ENCODE measurements at places on chromosomes 16 and 17. TPM values are rescaled to one million over a fixed set of nuclear protein-coding genes. Genes with fewer than 3 reads are reported as not detected.
A peak's percentile ranks its signal among the peaks of the same experiment; 100 is the strongest.

GRCh38 chr17:75565066-75565465 lies 22.5 kb upstream of the MYO15B start:
- peaks cover 18% of the 10 kb centered on the region for H3K4me1 ChIP-seq
- no peak overlapping the region for H3K27ac ChIP-seq
- no peaks in the 10 kb centered on the region for H3K27me3 ChIP-seq

- H3K4me3 ChIP-seq: peak overlapping the region; percentile 97
- H3K27me3 ChIP-seq: no peaks in the 10 kb centered on the region
- H3K36me3 ChIP-seq: peaks cover 15% of the 10 kb centered on the region
- peak overlapping the region; percentile 99 for H3K27ac ChIP-seq
- DNase-seq: peak; percentile 58
- H3K4me1 ChIP-seq: peaks cover 21% of the 10 kb centered on the region
Observed at GRCh38 chr17:76725580-76726230, 701 bp downstream of the JMJD6 start.

- peaks cover 7% of the 10 kb centered on the region for H3K27me3 ChIP-seq
- H3K27ac ChIP-seq: peak overlapping the region; percentile 39
- DNase-seq: no peak
- H3K4me3 ChIP-seq: peak overlapping the region; percentile 47
- H3K36me3 ChIP-seq: peaks cover 3% of the 10 kb centered on the region
Observed at GRCh38 chr16:23694644-23695373, 16.1 kb downstream of the PLK1 start.

The INO80E gene
- 8.7 TPM for polyA plus RNA-seq

GRCh38 chr16:83019963-83020362 lies 393.2 kb downstream of the CDH13 start:
- no peaks in the 10 kb centered on the region for H3K4me1 ChIP-seq
- DNase-seq: no peak
- no peak overlapping the region for H3K4me3 ChIP-seq

DNA sequence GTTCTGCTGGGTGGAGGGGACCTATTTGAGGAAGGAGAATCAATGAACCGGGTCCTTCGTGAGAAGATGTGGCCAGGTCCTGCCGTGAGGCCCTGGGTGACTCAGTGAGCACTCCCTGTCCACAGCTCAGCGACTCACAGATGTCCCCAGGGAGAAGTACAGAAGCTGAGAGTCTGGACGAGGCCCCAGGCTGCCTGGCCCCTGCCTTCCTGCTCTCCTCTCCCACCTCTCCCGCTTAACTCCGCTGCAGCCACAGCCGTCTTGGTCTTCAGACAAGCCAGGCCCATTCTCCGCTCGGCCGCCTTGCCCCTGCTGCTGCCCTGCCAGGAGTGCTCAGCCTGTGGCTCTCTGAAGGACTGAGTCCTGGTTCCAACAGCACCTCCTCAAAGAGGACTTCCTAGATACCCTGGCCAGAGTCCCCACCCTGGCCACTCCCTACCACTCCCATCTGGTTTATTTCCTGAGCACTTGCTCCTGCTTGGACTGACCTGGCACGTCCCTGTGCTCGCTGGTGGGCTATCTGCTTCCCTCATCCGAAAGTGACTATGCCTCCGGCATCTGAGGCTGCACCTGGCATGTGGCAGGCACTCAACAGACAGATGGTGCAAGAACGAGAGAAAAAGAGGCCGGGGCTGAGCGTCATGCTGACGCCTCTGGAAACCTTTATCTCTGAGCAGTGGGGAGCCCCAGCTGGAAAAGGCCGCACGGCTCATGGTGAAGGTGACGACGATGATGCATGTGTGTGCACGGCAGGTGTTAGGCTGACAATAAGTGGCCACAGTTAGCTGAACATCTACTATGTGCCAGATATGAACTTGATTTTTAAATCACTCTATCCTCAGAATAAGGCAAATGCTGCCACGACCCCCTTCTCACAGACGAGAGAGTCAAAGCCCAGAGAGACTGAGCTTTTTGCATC lies 9.2 kb upstream of the TNFRSF13B start:
- no peaks in the 10 kb centered on the region for H3K27me3 ChIP-seq
- peak overlapping the region; percentile 96 for H3K27ac ChIP-seq
- peaks cover 42% of the 10 kb centered on the region for H3K4me1 ChIP-seq
- peak; percentile 58 for DNase-seq

DNA sequence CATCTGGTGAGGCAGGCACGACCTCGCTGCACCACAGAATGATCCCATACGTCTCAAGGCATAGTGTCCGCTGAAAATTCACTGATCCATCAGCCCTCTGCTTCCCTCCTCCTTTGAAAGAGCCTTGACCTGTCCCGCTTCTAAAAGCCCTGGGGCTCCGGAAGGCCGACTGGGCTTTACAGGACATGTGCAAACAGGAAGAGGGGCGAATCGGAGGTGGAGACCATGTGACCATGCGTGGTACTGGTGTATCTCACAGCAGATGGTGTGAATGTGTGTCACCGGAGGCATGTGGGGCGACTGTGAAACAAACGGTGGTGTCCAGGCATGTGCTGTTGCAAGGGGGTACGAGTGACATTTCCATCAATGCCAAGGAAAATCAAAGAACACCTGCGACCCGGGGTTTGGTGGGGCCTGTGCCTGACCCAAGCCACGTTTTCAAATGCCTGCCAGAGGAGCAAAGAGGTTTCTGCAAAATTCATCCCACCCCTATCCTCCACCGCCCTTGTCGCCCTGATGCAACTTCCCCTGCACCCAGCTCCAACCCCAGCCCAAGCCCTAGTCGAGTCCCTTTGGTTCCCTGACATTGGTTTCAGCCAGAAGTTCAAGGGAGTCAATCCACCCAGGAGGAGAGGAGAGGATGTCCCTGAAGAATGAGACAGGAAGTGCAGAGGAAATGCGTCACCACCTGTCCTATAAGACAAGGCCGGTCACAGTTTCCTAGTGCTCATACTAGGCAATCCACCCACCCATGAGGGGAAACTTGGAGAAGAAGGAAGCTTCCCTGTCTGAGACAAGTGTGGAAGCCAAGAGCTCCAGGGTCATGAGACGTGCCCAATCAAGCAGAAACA lies 5.9 kb upstream of the KCNJ18 start:
- no peak for DNase-seq
- H3K27me3 ChIP-seq: peaks cover 4% of the 10 kb centered on the region
- no peak overlapping the region for H3K27ac ChIP-seq
- no peaks in the 10 kb centered on the region for H3K36me3 ChIP-seq

GRCh38 chr17:66542967-66543520 lies 240.6 kb downstream of the PRKCA start:
- H3K27me3 ChIP-seq: peaks cover 6% of the 10 kb centered on the region
- no peak for DNase-seq
- H3K4me1 ChIP-seq: no peaks in the 10 kb centered on the region
- no peak overlapping the region for H3K27ac ChIP-seq
- no peaks in the 10 kb centered on the region for H3K36me3 ChIP-seq

DNA sequence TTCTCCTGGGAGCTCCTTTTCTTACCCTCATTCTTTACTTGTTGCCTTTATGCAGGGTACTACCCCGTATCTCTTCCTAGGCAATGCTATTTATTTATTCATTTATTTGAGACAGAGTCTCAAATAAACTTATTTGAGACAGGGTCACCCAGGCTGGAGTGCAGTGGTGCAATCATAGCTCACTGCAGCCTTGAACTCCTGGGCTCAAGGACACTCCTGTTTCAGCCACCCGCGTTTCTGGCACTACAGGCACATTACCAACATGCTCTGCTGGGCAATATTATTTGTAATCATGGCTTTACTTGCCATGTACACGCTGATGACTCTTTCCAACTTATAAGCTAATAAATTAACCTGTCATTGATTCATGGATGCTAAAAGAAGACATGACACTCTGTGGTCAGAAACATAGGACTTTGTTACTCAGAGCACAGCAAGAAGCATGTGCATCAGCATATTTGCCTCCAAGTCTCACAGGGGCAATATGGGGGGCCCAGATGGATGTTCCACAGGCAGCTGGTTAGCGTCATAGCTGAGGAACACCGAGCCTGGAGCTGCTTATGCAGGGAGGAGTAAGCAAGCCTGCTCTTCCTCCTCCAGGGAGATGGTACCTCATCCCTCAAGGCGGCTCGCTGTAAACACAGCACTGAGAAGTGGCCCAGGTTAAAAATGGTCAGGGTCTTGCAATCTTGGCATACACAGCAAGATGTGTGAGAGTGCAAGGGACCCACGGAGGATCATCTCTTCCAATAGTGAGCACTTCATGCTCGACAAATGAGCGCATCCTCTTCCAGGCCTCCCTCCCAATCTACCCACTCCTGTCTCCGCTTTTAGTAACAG lies 4.2 kb upstream of the LRRC75A start:
- no peak for DNase-seq
- no peaks in the 10 kb centered on the region for H3K36me3 ChIP-seq
- no peak overlapping the region for H3K27ac ChIP-seq
- H3K4me3 ChIP-seq: no peak overlapping the region

The WFIKKN2 gene
- not detected for polyA plus RNA-seq

GRCh38 chr16:21203155-21203797 lies 8.1 kb downstream of the ZP2 start:
- no peak overlapping the region for H3K27ac ChIP-seq
- peaks cover 54% of the 10 kb centered on the region for H3K27me3 ChIP-seq
- H3K4me1 ChIP-seq: no peaks in the 10 kb centered on the region

The ARHGAP44 gene
- polyA plus RNA-seq: not detected

The PERCC1 gene
- not detected for polyA plus RNA-seq

GRCh38 chr16:87107201-87107600 lies 210.0 kb downstream of the C16orf95 start:
- H3K27me3 ChIP-seq: peaks cover 4% of the 10 kb centered on the region
- no peaks in the 10 kb centered on the region for H3K4me1 ChIP-seq
- DNase-seq: no peak
- no peak overlapping the region for H3K27ac ChIP-seq
- no peaks in the 10 kb centered on the region for H3K36me3 ChIP-seq
- H3K4me3 ChIP-seq: no peak overlapping the region

- H3K36me3 ChIP-seq: no peaks in the 10 kb centered on the region
- H3K4me1 ChIP-seq: peaks cover 5% of the 10 kb centered on the region
- DNase-seq: no peak
- H3K4me3 ChIP-seq: no peak overlapping the region
Observed at GRCh38 chr17:43723697-43724359, 34.8 kb downstream of the SOST start.

DNA sequence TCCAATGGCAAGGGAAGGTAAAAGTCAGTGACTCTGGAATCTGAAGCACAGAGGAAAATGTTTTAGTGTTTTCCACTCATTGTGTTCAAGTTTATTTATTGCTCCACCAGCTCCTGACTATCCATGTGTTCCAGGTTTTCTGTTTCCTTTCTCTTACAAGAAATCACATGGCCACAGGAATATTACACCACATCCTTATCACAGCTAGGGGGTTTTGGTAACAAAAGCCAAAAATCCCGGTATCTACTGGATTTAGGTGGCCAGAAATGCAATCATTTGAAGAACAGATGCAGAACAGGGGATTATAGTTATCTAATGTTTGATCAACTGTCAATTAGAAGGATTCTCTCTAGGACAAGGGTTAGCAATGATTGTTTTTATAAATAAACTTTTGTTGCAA lies 47.9 kb downstream of the STH start:
- DNase-seq: no peak
- peaks cover 9% of the 10 kb centered on the region for H3K4me1 ChIP-seq
- no peak overlapping the region for H3K4me3 ChIP-seq
- peaks cover 5% of the 10 kb centered on the region for H3K36me3 ChIP-seq
- no peak overlapping the region for H3K27ac ChIP-seq

DNA sequence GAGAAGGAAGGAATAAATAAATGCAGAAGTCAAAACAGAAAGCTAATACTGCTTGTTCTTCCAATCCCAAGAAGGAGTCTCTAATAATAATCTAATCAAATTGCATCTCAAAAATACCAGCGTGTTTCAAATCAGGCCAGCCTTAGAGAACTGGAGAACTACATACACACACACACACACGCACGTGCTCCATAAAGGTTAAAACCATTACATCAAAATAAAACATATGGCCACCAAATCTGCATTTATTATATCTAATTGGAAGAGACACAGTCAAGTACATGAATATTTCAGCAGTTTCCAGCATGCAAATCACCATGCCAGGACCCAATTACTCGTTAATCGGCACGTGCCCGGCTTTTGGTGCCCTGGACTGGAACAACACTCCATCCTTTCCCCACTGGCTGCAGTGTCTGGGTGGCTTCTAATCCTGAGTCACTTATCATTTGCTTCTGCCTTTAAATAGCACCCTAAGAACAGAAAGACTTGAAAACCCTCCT lies 20.4 kb upstream of the KDM8 start:
- H3K36me3 ChIP-seq: no peaks in the 10 kb centered on the region
- no peak overlapping the region for H3K27ac ChIP-seq
- no peak for DNase-seq
- no peaks in the 10 kb centered on the region for H3K27me3 ChIP-seq

GRCh38 chr17:8888704-8889302 lies 21.3 kb upstream of the PIK3R6 start:
- H3K27me3 ChIP-seq: no peaks in the 10 kb centered on the region
- no peak overlapping the region for H3K27ac ChIP-seq
- DNase-seq: no peak
- no peaks in the 10 kb centered on the region for H3K4me1 ChIP-seq
- H3K36me3 ChIP-seq: peaks cover 30% of the 10 kb centered on the region

- H3K27me3 ChIP-seq: no peaks in the 10 kb centered on the region
- H3K4me3 ChIP-seq: no peak overlapping the region
- no peak overlapping the region for H3K27ac ChIP-seq
Observed at GRCh38 chr17:53629188-53629587, 193.5 kb upstream of the KIF2B start.

The TBC1D16 gene
- polyA plus RNA-seq: 2.6 TPM

The SEZ6L2 gene
- not detected for polyA plus RNA-seq

The SOX8 gene
- not detected for polyA plus RNA-seq

The KRTAP17-1 gene
- polyA plus RNA-seq: not detected

The RTN4RL1 gene
- polyA plus RNA-seq: not detected

The GIT1 gene
- 4.8 TPM for polyA plus RNA-seq

Measured in naive B cell (primary cell).